ENCODE measurements at places on chromosomes 12 and 14. TPM values are rescaled to one million over a fixed set of nuclear protein-coding genes. Genes with fewer than 3 reads are reported as not detected.

Gene OAS1
- total RNA-seq: 23.3 TPM

Gene LMO3
- total RNA-seq: 16.5 TPM

Gene KRT79
- 0.48 TPM for total RNA-seq

Gene SHMT2
- total RNA-seq: 37.9 TPM

Gene SCNN1A
- total RNA-seq: 93.7 TPM

Gene ADCY4
- total RNA-seq: 27.7 TPM

Gene IL31
- total RNA-seq: not detected

Gene TSPAN19
- total RNA-seq: not detected

Gene TAS2R46
- total RNA-seq: 3.2 TPM

Gene MMP14
- total RNA-seq: 136 TPM

GRCh38 chr12:46585854-46586621 lies 213.5 kb upstream of the SLC38A2 start:
- DNase-seq: no peak

- no peak for DNase-seq
These were observed 104.0 kb upstream of the BCAT1 start for GRCh38 chr12:25052914-25053211.

- DNase-seq: no peak
These were observed 10.0 kb upstream of the PPP4R3A start for GRCh38 chr14:91520138-91520537.

GRCh38 chr14:105136401-105137322 lies 31.9 kb downstream of the JAG2 start:
- DNase-seq: peak; percentile 48

GRCh38 chr14:89641495-89642175 lies 224.6 kb upstream of the FOXN3 start:
- no peak for DNase-seq

- no peak for DNase-seq
These were observed 95.9 kb downstream of the TTC7B start for GRCh38 chr14:90720336-90720735.

GRCh38 chr12:57517187-57517586 lies 3.1 kb downstream of the DDIT3 start:
- DNase-seq: no peak

DNA sequence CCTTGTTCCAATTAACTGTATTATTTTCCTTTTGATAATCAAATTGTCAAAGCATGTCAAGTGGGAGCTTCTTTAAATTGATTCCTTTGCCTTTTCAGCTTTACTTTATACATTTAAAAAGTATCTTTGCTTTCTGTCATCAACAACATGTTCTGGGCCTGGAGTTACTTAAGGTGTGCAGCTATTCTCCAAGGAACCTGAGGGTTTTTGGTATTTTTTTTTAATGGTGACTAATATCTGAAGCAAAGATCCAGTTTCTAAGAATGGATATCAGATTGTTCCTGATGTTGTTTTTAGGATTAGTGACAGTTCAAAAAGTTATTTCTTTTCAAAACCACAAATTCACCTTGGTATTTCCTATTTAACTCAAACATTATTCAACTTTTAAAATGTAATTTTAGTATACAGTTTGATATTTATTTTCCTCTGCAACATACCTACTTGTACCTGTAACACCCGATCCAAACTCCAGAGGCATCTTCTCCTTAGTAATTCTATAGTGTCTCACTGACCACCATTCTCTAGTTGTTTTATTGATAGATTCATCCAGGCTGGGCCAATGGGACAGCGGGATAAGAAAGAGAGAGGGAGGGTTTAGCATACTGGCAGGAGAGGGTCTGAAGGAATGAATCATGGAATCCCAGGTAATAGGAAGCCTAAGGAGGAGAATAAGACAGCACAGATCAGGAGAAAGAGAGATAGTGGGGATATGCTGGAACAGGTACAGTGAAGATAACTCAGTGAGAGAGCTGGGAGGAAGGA lies 3.1 kb downstream of the CBLN3 start:
- no peak for DNase-seq

GRCh38 chr14:75307700-75308379 lies 29.2 kb downstream of the FOS start:
- DNase-seq: peak; percentile 72

DNA sequence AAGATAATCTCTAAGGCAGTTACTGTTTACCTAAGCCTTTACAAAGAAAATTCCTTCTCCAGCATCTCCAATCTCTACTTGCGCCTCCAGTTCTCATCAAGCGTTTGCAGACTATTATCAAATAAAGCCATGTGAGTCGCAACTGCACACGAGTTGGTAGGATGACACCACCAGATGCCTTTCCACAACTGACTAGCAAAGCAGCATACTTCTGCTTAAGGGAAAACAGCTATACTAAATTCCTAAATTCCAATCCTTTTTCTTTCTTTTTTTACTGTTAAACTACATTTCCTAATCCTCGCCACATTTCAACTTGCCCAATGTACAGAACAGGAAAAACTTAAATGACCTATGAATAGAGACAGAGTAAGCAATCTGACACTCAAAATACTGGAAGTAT lies 166.7 kb downstream of the ITPR2 start:
- no peak for DNase-seq

DNA sequence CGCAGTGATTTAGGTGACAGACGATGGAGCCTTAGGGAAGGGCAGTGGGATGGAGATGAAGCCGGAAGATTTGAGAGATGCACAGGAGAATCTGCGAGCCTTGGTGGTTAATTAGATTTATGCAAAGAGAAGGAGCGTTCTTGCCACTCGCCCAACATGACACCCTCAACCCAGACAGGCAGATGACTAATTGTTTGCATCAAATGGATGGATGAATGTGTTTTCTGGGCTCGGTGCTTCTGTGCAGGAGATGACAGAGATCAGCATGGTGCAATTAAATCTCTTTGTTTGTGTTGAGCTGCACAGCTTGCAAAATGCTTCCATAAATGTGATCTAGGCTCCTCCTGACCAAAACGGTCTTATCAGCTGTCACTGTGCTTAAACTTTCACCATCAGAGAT lies 202.3 kb upstream of the PRMT8 start:
- no peak for DNase-seq

GRCh38 chr14:89303456-89304435 lies 113.3 kb downstream of the FOXN3 start:
- DNase-seq: no peak

DNA sequence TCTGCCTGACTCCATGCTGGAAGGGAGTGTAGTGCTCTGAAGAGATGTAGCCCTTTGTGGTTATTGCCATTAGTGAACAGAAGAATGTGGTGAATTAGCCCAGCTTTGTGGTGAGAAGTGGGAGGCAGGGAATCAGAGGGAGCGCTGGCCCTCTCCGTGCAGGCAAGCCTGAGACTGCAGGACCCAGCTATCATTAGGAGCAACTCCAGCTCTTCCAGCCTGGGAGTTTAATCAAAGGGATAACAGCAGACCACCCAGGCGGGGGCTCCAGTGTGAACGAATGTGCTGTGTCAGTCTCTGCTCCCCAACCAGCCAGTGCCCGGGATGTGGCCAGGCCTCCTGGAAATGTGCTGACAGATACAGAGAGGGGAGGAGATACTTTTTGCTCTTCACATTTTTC lies 142.7 kb downstream of the TTLL5 start:
- no peak for DNase-seq

- no peak for DNase-seq
These were observed 86.3 kb upstream of the PDZRN4 start for GRCh38 chr12:41101806-41102205.

DNA sequence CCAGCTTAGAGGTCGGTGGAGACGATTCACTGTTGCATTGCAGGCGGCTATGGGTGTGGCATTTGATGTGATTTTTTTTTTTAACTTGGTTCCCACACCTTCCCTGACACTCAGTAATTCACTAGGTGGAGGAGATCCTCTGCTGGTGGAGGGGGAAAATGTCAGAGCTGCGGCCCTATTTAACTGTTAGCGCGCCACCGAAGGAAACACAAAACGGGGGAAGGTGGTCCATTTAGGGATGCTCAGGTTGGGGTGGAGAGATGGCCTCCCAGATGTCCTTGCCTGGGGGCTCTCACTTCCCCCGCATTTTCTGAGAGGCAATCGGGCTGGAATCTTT lies 4.3 kb upstream of the HOXC12 start:
- DNase-seq: no peak

DNA sequence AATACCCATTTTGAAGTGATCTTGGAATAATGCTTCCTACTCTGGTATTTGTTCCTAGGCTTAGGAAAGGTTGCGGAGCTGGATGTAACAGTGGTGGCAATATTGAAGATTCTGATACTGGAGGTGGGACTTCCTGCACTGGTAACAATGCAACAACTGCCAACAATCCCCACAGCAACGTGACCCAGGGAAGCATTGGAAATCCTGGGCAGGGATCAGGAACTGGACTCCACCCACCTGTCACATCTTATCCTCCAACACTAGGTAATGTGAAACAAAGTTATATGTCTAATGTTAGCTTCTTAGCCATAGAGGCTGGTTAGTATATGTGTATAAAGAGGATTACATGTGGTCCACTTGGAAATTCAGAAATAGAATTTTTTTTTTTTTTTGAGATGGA lies 197.9 kb downstream of the PCNX1 start:
- DNase-seq: no peak

GRCh38 chr12:56716458-56716857 lies 8.6 kb downstream of the NACA start:
- no peak for DNase-seq

- DNase-seq: no peak
These were observed 314.8 kb downstream of the SNAPC1 start for GRCh38 chr14:62076825-62077605.

GRCh38 chr14:100150932-100151587 lies 8.4 kb downstream of the DEGS2 start:
- DNase-seq: no peak

GRCh38 chr14:102775855-102776760 lies 1.1 kb upstream of the TRAF3 start:
- DNase-seq: no peak

DNA sequence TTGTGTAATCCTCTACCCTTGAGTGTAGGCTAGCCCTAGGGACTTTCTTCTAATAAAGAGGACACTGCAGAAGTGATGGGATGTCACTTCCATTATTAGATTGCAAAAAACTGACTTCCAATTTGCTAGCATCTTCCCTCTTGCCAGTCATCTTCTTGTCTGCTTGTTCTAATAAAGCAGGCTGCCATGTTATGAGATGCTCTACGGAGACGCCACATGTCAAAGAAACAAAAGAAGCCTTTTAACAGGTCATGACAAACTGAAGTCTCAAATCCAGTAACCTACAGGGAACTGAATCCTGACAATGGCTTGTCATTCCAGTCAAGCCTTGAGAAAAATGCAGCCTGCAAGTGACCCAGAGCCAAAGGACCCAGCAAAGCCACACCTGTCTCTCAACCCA lies 76.0 kb downstream of the CEP128 start:
- no peak for DNase-seq

DNA sequence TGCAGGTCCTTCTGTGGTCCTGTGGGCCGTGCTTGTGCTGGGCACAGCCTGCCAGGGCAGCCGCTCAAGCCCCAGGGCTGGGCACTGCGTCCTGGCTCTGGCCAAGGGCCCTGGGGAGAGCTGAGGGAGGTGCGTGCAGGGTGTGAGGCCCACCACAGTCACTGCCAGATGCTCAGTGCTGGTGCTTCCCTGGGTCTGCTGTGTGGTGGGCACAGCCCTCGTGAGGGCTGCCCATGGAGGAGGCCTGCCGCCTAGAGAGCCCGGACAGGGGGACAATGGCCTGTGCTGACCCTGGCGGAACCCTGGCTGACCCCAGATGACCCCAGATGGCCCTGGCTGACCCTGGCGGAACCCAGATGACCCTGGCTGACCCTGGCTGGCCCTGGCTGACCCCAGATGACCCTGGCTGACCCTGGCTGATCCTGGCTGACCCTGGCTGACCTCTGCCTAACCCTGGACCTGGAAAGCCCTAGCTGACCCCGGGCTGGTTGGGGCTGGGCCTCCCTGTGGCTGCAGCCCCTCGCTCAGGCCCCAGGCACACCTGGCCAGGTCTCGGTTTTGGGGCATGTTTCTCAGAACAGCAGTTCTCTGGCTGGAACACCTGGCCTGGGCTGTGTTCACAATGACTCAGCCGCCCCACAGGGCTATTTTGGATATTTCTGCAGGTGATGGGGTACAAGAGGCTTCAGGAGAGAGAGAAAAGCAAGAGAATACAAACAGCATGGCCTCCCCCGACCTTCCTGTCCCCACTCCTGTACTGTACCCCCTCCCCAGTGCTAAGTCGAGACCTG lies 55.4 kb downstream of the TMEM121 start:
- peak; percentile 24 for DNase-seq

DNA sequence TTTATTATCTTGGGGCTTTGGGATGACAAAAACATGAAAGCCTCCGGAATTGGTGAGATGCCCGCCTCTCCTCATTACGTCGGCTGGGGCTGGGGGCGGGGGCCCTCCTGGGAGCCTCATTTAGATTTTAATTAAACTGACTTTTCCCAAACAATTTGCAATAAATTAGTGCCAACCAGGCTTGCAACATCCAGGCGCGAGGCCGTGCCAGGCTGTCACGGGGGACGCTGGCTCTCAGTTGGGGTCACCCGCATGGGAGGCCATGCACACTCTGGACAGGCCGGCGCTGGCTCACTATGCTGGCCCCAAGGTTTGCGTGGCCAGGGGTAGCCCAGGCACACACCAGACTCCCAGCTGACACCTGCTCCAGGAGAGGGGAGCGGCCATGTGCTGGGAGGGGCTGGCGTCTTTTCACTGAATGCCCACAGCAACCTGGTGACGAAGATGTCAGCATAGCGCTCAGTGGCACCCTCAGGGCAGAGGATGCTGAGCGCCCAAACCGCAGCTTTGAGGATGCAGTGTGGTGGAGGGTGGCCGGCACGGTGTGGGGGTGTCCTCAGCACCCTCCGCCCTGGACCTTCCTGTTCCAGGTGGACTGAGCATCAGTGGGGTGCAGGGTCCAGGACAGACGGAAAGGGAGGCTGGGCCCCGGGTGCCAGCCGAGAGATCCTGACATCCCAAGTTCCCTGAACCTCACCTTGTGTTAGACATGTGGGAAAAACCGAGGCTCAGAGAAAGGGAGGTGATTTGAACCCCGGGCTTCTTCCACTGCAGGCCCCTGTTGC lies 190.8 kb upstream of the C14orf180 start:
- no peak for DNase-seq

- no peak for DNase-seq
These were observed 1.1 kb downstream of the C14orf93 start for GRCh38 chr14:23008831-23009230.

- DNase-seq: peak; percentile 61
These were observed 872 bp downstream of the FAM177A1 start for GRCh38 chr14:35046751-35047536.

DNA sequence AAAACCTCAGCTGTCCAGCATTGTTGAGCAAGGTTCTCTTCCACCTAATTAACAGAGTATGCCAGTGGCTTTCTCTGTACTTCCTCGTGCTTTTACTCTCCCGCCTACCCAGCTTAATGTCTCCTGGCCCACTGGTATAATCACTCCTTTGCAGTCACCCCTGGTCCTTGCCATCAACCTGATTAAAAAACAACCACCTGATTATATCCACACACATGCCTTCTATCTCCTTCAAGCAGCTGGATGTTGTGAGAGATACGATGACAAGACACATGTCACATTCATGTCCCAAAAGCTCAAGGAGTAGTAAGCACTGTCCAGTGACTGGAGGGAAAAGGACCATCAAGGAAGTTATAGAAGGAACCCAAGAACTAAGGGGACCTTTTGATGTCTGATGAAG lies 241.3 kb upstream of the GRIP1 start:
- no peak for DNase-seq

- DNase-seq: no peak
These were observed 168.3 kb downstream of the NEDD1 start for GRCh38 chr12:97075161-97075933.

- DNase-seq: peak; percentile 64
These were observed 2.7 kb downstream of the ACTN1 start for GRCh38 chr14:68976160-68977067.

GRCh38 chr12:5294274-5295070 lies 137.4 kb upstream of the NTF3 start:
- no peak for DNase-seq

GRCh38 chr12:575948-576614 lies 87.2 kb downstream of the NINJ2 start:
- no peak for DNase-seq

All from breast epithelium (tissue), 4 donors.